ENCODE measurements at places on chromosomes 1 and 21.

DNA sequence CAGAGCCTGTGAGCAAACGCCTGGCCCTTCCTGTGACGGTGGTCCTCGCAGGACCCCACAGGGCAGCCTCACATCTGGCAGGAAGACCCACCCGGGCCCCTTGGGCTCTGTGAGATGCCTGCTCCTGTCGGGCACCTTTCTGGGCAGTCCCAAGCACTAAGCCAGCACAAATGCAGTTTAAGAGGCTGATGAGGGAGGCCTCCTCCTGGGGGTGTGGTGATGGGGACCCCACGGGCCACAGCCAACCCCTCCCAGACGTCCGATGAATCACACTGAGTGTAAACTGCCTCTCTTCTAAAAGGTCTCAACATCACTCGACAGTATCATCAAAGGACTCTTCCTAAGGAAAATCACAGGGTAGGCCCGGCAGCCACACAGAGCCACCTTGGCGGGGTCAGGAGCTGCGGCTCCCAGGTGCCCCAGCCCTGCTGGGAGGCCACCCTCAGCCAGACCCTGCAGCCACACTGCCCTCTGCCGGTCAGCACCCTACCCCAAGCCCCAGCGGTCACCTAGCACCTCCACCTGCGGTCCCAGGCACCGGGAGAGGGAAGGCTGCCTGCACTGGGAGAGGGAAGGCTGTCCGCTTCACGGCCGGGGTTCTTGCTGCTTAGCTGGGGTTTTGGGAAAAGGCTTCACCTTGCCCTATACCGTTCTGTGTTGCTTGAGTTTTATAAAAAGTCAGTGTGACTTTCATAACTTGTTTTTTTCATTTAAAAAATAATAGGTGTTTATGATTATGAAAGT, 3.9 kb upstream of the PRKCZ start:
- no peak overlapping the region for H3K4me3 ChIP-seq
- H3K27ac ChIP-seq, result no peak overlapping the region
- H3K27me3 ChIP-seq, result no peaks in the 10 kb centered on the region
- DNase-seq, result peak; percentile 85
- no peaks in the 10 kb centered on the region for H3K36me3 ChIP-seq

DNA sequence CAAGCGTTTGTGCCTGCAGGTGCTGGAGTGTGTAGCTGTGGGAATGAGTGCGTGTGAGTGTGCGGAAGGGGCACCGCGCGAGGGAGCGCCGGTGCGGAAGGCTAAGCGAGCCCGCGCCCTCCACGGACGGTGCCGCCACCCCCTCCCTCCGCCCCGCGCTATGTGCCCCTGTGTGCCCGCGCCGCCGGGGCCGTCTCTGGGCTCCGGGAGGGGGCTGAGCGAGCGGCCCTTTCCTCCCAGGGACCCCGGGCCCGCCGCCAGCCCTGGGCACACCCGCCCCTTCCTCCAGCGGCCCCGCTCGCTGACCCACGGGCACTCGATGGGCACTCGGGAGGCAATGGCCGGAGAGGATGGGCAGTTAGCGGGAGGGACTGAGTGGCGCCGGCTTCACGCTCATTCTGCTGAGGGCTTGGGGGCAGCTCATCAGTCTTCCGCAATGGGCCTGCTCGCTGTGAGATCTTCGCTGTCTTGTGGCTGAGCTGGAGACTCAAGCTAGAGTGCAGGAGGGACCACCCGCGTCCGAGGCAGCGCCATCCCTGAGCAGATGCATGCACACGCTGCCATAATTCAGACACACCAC, 8.6 kb upstream of the ADGRB2 start:
- peaks cover 17% of the 10 kb centered on the region for H3K4me1 ChIP-seq
- DNase-seq, result no peak
- H3K27me3 ChIP-seq, result no peaks in the 10 kb centered on the region
- no peak overlapping the region for H3K4me3 ChIP-seq
- no peaks in the 10 kb centered on the region for H3K36me3 ChIP-seq

- H3K36me3 ChIP-seq, result no peaks in the 10 kb centered on the region
- DNase-seq, result peak; percentile 46
- H3K4me1 ChIP-seq, result peaks cover 14% of the 10 kb centered on the region
- no peak overlapping the region for H3K27ac ChIP-seq
Measured at GRCh38 chr1:201719812-201720521, 109.0 kb upstream of the IPO9 start.

GRCh38 chr1:89892816-89893215, 72.0 kb downstream of the LRRC8D start:
- H3K27me3 ChIP-seq, result no peaks in the 10 kb centered on the region
- no peak overlapping the region for H3K27ac ChIP-seq
- no peaks in the 10 kb centered on the region for H3K36me3 ChIP-seq
- H3K4me3 ChIP-seq, result no peak overlapping the region

DNA sequence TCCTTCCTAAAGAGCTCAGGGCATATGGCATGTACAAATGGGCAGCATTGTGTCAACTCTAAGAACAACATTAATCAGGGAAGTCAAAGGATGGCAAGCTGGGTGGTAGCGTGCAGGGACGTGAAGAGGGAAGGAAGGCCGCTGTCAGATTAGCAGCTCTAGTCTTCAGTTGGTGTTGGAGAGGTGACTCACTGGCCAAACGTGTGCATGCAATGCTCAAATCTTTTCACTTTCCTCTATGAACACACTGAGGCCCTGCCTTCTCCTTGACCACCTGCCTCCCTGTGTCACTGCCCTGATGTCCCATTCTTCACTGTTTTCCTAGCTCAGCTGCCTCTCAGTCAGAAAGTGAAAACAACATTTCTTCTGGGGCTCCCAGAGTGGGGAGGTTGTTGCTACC, 5.9 kb upstream of the PIGR start:
- peak; percentile 46 for DNase-seq
- no peaks in the 10 kb centered on the region for H3K27me3 ChIP-seq
